Esophagus muscularis mucosa (tissue), 4 donors: ENCODE measurements at places on chromosomes 5 and 9. TPM values are rescaled to one million over a fixed set of nuclear protein-coding genes. Genes with fewer than 3 reads are reported as not detected.

Gene CDH18
- under 0.01 TPM for total RNA-seq

DNA sequence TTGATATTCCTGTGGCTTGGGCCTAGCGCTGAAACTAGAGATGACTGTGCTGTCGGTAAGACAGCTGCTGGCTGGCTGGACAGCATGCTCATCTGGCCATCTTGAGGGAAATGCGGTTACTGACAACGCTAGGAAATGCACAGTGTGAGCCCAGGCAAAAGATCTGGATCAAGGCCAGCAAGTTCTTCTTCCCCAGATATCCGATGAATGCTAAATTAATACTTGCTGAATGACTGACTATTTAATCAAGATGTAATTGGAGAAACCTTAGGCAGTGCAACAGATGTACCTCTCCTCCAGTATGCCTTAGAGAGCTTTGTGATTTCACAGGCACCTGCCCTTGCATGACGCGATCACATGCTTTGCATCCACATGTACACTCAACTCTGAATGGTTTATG lies 659.1 kb downstream of the EFNA5 start:
- no peak for DNase-seq

GRCh38 chr5:172224996-172225395 lies 31.0 kb downstream of the EFCAB9 start:
- DNase-seq, result no peak

- DNase-seq, result no peak
These were observed 94.1 kb downstream of the FGF18 start for GRCh38 chr5:171513591-171513990.

DNA sequence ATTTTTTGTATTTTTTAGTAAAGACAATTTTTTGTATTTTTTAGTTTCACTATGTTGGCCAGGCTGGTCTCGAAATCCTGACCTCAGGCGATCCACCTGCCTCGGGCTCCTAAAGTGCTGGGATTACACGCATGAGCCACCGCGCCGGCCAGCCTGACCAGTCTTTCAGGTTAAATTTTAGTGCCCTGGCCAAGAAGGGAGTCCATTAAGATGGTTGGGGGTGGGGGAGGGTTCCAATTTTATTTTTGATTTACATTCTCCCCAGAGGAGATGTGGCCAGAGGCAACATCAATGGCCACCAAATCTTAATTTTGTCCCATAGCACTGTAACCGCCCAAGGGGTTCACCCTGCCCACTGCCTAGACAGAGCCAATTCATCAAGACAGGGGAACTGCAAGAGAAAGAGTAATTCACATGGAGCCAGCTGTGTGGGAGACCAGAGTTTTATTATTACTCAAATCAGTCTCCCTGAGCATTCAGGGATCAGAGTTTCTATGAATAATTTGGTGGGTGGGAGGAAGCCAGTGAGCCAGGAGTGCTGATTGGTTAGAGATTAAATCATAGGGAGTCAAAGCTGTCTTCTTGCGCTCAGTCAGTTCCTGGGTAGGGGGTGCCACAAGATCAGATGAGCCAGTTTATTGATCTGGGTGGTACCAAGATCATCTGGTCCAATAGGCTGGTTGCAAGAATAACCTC lies 24.7 kb downstream of the TBCA start:
- no peak for DNase-seq
